ENCODE measurements at places on chromosomes 1 and 21.

GRCh38 chr1:97088391-97088790 is 366.8 kb downstream of the PTBP2 start:
- no peak for DNase-seq

DNA sequence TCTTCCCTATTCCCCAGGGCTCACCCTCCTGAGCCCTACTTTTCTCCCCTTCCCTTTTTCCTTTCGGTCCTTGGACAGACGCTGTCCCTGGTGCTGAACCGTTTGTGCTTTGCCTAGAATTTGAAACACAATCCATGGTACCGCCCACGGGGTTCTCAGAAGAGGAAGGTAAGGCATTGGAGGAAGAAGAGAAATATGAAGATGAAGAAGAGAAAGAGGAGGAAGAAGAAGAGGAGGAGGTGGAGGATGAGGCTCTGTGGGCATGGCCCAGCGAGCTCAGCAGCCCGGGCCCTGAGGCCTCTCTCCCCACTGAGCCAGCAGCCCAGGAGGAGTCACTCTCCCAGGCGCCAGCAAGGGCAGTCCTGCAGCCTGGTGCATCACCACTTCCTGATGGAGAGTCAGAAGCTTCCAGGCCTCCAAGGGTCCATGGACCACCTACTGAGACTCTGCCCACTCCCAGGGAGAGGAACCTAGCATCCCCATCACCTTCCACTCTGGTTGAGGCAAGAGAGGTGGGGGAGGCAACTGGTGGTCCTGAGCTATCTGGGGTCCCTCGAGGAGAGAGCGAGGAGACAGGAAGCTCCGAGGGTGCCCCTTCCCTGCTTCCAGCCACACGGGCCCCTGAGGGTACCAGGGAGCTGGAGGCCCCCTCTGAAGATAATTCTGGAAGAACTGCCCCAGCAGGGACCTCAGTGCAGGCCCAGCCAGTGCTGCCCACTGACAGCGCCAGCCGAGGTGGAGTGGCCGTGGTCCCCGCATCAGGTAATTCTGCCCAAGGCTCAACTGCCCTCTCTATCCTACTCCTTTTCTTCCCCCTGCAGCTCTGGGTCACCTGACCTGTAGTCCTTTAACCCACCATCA is 10.4 kb downstream of the BCAN start:
- DNase-seq, result no peak

GRCh38 chr1:175482071-175482451 is 261.3 kb downstream of the TNR start:
- no peak for DNase-seq

- DNase-seq, result peak; percentile 99
These were observed 86.4 kb downstream of the NAV1 start for GRCh38 chr1:201625226-201625761.

GRCh38 chr21:26948194-26948593 is 18.7 kb downstream of the ADAMTS5 start:
- DNase-seq, result no peak

DNA sequence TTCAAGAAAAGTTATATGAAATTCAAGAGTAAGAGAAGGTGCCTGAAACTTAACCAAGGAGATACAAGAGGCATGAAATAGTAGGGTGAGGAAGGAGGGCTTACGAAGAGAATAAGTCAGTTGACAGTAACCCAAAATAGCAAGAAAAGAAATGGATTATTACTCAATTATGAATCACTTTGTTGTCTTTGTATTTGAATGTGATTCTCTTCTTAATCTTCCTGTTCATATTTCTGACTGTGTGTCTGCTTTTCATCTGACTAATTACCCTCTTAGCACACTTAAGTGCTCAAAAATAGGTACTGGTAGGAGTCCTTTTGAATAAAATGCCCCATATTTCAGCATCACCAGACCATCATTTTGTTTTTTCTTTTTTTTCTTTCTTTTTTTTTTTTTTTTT is 39.4 kb downstream of the GLMN start:
- DNase-seq, result peak; percentile 6

DNA sequence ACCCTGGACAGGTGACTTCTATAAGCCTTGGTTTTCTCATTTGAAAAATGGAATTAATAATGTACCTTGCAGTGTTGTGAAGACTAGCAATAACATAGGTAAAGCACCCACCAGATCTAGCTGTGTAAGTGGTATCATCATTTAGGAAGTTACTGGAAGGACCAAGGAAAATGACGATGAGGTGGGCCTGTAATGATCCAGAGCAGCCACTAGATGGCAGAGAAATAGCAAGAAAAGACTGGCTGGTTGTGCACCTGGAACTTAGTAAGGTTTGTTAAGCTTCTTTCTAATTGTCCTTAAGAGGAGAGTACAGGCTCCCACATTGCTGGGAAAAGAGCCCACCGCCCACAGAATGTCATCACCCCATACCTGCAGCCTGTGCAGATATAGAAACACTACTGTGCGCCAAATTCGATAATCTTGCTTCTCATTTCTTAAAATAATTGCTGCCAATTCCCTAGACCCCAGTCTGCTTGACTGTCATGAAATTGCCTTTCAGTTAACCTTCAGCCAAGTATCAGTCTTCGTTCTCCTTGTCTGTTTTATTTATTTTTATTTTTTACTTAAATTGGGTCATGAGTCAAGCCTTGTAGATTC is 37.2 kb downstream of the WNT4 start:
- DNase-seq, result peak; percentile 38

- DNase-seq, result no peak
These were observed 20.8 kb upstream of the TSNAX start for GRCh38 chr1:231507476-231508355.

- DNase-seq, result no peak
These were observed 125.8 kb downstream of the ST6GALNAC5 start for GRCh38 chr1:76993036-76993435.

DNA sequence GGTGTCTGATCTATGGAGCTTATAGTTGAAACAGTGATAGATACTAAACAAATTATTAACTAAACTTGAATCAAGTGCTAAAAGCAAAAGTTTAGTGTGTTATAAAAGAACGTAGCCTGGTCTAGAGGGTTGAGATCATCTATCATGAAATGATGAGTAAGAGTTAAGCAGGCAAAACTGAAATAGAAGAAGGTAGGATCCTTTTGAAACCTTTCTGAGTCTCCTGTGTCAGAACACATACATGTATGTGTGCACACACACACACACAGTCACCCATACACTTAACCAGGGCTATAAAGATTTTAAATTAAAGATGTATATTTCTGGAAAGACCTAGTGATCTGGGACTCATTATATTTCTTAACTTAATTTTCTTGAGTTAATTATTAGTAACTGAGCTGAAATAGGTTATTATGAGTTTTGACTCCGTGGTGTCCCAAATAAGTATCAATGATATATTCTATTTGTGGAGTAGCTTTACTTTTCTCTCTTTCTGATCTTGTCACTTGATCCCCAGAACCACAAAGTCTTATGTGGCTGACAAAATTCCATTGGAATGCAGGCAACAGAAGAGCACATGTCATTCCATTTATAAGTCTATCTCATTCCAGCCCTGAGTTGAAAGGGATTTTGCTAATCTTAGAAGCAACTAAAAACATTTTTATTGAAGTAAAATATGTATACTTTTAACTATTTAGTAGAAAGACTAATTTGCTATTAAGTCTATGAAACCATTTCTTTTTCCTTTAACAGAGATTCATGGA is 70.7 kb downstream of the PRRX1 start:
- peak; percentile 51 for DNase-seq

DNA sequence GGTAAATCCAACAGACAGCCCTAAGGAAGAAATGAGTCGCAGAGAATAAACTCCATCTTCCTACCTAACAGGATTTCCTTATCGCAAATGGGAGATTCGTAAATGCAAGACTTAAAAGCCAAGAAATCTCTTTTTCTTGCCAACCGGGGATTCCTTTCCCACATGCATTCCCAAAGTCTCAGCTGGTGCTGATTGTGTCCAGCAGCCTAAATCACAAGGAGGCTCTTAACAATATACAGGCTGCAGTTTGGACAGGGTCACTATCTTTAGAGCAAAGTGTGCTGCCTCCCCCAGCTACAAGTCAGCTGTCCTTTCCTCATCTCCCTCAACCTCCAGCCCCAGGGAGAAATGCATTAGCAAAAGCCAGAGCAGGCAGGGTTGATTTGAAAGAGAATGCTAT is 189.8 kb upstream of the PLXNA2 start:
- DNase-seq, result peak; percentile 20

DNA sequence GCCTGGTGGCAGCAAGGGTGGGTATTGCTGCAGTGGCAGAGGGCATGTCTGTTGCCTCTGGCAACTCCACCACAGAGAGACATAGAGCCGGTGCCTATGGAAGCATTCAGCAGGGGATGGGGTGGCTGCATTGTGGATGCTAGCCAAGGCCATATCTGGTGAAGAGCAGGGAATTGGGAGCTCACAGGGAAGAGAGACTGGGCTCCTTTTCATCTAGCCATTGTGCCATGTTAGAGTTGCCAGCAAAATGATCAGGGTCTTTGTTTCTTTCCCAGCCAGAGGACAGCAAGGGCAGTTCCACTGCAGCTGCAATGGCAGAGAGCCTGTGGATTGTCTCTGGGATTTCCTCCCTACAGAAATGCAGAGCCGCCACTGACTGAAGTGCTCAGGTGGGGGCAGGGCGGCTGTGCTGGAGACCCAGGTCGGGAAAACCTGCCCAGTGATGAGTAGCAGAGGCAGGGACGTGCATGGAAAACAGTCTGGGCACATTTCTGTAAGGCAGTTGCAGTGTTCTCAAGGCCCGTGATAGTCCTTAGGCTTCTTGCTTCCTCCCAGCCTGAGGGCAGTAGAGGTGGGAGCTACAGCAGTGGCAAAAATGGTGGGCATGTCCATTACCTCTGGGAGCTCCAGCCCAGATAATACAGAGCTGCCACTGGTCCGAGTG is 40.2 kb upstream of the CYP4X1 start:
- DNase-seq, result no peak

DNA sequence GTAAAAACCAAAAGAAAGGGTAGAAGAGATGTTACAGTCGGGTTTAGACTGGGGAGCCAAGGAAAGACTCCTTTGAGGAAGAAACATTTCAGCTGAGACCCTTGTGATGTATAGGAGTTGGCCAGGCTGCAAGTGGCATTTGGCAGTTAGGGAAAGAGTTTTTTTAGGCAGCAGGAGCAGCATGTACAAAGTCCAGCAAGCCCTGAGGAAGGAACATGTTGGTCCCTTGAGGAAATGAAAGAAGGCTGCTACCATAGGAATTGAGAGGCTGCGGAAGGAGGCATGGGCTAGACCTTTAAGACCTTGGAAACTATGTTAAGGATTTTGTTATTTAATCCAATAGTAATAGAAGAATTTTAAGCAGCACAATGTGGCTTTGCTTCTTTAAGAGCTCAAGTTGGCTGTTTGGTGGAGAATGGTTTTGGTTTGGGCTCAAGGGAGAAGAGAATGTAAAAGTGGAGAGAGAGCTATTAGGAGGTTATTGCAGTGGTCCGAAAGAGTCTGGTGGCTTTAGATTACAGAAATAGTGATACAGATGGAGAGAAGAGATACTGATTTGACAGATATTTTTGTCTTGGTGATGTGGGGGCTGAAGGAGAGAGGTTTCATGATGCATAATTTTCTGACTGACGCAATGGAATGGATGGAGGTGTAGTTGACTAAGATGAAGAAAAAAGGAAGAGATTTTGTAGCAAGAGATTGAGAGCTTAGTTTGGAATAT is 26.6 kb downstream of the SMAP2 start:
- no peak for DNase-seq

GRCh38 chr1:48233666-48234485 is 11.4 kb downstream of the SLC5A9 start:
- no peak for DNase-seq

DNA sequence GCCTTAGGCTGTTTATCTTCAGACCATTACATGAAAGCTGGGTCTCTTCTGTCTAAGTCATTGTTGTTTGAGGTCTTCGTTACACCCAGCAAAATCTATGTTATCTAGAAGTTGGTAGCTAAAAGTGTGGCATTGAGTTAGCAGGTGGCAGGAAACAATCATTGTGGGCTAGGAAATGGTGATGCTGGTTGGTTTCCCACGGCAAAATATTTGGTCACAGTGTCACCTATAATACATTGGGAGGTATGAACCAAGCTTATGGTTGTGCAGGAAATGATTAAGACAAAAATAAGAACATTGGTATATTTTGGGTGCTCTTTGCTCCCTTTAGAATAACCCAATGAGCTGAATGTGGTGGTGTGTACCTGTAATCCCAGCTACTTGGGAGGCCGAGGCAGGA is 169.7 kb downstream of the TRIM33 start:
- no peak for DNase-seq

- no peak for DNase-seq
These were observed 56.2 kb downstream of the BTBD8 start for GRCh38 chr1:92136341-92136740.

DNA sequence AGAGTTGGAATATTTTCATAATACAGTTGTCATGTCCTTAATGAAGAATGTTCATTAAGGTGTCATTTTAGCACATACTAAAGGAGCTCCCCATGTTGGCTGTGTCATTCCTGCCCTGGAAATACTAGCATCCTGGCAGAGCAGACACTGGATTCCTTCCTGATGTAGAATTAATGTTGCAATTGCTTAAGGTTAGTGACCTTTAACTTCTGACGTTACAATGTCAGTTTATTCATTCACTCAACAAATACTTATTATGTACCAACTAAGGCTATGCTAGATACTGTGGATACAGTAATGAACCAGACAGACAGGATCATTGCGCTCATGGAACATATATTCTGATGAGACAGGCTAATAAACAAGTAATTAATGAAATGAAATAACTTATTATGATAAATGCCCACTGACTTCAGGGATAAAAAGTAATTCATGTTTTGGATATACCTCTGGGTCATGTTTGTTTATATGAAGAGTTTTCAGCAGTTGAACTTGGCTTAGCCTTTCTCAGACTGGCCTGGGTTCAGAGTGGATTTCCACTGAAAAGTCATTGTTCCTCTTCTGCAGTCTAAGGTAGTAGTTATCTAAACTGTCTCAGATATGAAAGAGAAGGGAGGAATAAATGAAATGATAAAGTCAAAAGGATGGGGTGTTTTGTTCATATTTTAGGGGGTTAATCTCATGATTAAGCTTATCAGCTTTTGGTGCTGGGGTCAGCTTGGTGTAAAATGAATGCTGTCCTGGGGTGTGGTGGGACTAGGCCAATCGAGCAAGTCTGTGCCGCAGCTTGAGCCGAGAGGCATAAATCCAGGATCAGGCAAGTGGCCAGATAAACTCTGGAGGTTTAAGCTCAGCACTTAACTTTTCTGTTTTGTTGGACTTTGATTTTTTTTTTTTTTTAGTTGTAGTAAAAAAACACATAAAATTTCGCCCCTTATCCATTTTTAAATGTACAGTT is 43.3 kb upstream of the KCNQ4 start:
- DNase-seq, result no peak

DNA sequence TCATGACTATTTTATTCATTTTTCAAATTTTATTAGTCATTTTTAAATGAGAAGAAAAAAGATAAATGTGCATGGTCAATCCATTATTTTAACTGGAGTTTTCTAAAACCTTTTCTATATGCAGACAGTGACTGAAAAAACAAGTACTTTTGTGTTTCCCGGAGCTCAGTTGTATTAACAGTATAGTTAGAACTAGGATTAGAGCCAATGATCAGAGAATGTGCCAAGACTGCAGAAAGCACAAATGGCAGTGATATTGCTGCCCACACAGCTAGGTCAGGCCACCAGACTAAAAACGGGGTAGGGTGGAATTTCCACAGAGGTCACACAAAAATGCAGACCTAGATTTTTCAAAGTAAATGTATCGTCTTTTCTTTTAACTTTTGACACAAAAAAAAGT is 163.1 kb upstream of the GRIK3 start:
- no peak for DNase-seq

All from astrocyte (in vitro differentiated cells and primary cell).